ENCODE measurements at places on chromosomes 5 and 9.

DNA sequence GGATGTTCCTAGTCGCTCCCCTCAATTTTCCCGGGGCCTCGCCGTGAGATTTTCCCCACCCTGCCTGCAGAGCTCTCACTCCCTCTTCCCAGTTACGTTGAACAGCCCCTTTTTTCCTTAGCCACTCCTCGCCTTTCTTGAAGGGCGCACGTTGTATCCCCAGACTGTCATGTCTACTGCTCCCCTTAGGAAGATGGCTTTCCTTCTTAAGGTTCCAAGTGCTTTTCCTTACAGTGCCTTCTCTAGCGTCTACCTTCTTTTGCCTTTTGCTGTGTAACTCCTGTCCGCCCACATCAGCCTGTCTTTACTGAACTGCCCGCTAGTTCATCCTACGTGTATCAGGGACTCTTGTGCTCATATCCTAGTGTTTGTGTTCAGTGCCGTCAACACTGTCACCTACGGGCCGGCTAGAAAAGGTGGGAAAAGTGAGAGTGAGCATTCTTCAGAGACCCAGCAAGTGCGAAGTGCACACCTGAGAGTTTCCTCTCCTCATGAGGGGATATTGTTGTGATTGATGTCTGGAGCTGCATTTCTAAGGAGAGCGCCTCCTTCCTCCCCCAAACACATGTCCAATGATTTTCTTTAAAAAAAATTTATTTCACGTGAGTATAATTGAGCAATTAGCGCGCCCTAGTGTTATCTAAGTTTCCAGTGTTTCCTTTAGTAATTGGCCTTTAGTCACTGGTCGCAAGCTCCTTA lies 764 bp downstream of the CAMLG start:
- DNase-seq = peak; percentile 76

- DNase-seq = peak; percentile 93
Observed at GRCh38 chr5:111582993-111583601, 70.8 kb upstream of the STARD4 start.

DNA sequence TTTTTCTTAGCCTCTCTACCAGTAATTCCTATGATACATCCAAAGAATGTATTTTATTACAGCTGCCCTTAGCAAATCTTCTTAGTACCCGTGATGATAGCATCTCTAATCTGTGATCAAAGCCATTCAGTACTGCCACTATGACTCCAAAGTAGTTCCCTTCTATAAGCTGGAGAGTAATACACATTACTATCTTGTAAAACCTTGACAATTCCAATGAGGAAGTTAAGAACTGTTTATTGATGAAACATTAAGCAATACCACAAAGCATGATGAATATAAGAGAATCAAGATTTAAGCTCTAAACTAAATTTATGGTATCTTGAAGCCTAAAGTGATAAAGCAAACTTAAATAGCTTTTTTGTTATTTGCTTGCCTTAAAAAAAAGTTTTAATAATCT lies 86.1 kb downstream of the SMIM23 start:
- no peak for DNase-seq

- DNase-seq = no peak
Observed at GRCh38 chr5:96326902-96327301, 106.1 kb downstream of the PCSK1 start.

DNA sequence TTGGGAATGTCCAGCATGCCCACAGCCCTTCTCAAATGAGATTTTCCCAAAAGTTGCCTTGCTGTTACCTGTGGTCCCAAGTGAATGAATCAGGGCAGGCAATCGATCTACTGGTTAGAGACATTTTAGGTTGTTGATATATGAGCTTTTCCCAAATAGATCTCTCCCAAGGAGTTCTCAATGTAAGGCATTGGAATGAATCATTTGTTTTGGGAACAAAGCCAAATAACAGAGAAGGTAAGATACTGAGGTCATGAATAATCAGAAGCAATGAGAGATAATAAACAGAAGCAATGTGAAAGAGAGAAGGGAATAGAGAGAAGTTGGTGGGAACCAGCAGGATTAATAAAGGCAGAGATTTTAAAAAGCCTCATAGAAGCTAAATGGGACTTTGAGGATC lies 93.6 kb upstream of the FER start:
- DNase-seq = no peak

DNA sequence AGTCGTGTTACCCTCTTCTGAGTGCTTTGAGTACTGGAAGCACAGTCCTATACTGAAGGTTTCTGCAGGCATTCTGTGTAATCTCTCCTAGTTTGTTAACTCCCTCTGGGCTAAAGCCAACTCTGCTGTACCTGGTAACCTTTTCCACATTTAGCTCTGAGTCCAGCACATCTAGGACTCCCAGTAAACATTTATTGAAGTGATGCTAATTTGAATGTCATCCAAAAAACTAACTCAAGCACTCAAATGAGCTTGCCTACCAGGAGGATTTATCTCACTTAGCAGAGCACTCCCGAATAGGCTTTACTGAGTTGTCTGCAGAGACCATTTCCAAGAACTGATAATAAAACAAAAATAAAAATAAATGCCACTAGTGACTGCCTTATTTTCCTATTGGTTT lies 79.5 kb upstream of the NFIB start:
- DNase-seq = no peak

DNA sequence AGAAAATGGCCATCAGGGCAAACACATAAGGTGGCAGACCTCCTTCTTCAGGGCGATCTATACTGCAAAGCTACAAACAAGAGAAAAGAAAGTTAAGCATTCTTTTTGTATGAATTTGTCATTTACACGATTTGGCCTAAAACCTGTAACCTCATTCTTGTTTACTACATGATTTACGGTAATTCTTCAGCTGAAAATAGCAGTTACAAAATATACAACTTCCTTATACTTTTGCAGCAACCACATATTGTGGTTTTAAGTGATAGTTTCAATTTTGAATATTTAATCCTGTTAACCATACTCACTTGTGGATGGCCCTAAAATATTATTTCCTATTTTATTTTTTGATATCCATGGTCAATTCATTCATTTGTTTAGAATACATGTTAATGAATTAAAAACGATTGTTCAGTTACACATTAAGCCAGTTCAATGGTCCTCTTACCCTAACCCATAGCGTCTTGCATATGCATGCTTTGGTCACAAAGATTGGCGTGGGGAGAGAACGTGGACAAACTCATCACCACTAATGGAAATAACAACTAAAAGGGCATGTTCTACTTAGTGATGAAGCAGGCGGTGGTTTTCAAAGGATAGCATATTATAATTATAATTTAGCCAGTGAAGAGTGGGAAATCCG lies 16.6 kb downstream of the TUT7 start:
- no peak for DNase-seq

- no peak for DNase-seq
Observed at GRCh38 chr5:157150995-157151394, 8.3 kb upstream of the MED7 start.

GRCh38 chr5:136032564-136032963 lies 3.8 kb downstream of the TGFBI start:
- no peak for DNase-seq

GRCh38 chr9:74977287-74977686 lies 24.6 kb upstream of the C9orf40 start:
- DNase-seq = no peak

DNA sequence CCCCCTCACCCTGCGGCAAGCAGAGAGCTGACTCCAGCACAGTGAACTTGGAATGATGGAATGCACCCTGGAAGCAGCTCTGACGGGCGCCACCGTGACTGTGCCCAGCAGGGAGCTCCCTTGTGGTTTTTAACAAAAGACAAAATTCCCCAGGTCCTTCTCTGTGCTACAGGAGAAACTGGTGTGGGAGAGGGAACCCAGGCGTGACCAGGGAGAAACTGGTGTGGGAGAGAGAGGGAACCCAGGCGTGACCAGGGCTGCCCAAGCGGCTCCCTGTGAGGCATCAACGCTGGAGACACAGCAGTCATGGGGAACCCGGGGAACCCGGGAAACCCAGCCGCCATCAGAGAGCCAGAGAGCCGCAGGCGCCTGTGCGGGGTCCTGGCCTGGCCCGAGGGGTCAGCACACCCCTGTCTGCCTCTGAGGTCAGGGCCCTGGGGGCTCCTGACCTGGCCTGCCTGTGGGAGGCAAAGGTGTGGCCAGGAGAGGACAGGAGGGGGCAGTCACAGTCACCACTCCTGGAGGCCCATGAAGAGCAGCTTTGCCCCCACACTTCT lies 3.1 kb upstream of the AHRR start:
- DNase-seq = peak; percentile 44

DNA sequence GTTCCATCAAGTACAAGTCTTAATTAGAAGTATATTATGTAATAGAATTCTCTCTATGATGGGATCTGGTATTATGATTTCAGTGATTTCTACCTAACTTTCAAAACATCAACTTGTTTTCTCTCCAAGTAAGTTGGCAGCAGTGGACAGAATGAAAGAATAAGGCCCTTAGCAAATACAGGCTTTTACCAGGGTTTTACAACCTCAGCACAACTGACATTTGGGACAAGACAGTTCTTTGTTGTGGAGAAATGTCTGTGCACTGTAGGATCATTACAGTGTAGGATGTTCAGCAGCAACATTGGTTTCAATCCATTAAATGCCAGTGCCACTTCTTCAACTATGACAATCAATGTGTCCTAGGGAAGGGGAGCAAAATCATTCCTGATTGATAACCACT lies 48.8 kb downstream of the MLANA start:
- DNase-seq = no peak

DNA sequence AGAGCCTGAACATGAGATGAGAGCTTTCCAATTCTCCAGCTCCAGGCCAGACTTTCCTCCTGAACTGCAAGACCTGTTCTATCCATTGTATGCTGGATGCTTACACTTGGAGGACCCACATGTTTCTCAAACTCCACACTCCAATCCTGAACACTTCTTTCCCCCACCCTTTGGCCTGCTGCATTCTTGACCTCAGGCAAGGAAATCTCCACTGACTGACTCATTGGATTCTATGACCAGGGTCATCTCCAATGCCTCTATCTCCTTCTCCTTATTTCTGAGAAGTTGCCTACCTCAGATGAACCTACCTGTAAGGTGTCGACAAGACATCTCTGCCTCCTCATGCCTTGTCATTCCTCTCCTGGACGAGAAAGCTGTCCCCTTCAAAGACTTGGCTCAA lies 153.6 kb downstream of the CRB2 start:
- peak; percentile 9 for DNase-seq

DNA sequence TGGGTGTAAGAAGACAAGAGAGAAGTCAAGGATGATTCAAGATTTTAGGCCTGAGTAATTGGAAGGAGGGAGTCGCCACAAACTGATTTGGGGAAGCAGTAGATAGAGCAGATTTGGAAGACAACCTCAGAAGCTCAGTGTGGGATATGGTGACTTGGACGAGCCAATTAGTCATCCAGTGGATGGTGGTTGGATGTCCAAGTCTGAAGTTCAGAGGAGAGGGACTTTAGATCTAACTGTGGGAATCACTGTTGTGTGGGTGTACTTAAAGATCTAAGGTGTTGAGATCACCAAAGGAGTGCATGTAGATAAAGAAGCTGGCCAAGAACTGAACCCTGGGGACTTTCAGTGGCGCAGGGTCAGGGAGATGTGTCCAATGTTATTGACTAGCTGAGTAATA lies 2.2 kb downstream of the IDNK start:
- no peak for DNase-seq

- no peak for DNase-seq
Observed at GRCh38 chr5:142600611-142601358, 85.1 kb downstream of the FGF1 start.

DNA sequence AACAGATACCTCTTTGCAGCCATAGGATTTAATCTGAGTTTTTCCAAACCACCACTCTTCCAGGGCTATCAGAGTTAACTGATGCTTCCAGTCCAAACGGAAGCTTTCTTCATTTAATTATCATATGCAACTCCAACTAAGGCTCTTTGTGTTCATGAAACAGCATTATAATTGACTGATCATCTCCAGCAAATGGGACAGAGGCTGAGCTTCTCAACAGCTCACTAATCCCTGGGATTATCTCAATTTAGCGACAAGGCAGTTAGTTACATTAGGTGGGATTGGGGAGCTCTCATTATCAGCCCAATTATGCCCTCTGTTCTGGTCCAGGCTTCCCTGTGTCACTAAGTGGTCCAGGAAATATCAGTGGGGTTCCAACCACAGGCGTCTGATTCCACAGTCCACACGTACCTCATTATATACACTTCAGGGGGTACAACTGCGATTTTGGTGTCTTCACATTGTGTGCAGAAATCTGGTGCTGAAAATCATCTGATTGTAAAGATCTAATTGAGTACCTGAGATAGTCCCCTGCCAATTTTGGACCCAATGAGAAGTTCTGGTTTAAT lies 313.5 kb upstream of the PANK3 start:
- DNase-seq = no peak

DNA sequence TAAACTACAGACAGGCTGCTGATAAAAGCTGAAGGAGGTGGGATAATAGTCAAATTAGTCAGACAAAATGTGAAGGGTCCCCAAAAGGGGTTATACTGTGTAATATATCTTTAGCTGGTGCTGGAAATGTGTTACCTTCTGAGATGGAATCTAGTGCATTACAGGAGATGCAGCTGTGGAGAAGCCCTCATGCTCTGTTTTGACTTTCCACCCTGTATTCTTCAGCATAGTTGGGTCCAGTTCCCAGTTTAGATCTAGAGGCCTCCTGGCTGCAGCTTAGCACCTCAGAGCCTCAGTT lies 122.6 kb downstream of the PAPPA start:
- DNase-seq = no peak

- DNase-seq = no peak
Observed at GRCh38 chr5:25688156-25688555, 1043.4 kb upstream of the CDH10 start.

GRCh38 chr5:151572657-151573368 lies 18.3 kb downstream of the FAT2 start:
- no peak for DNase-seq

DNA sequence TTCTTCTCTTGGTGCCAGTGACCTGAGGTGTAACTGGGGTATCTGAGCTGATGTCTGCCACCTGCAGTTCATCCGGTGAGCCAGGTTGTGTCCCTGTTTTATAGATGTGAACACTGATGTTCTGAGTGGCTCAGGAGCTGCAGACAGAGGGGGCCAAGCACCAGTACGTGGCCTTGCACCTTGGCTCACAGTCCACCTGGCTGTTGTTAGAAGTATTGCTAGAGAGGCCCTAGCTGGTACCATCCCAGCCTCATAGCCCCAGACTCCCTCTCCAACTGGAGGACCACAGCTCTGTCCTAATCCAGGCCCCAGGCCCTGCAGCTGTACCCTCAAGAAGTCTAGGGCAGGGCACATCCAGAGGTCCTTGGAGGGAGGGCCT lies 16.2 kb downstream of the PHF2 start:
- DNase-seq = peak; percentile 86

DNA sequence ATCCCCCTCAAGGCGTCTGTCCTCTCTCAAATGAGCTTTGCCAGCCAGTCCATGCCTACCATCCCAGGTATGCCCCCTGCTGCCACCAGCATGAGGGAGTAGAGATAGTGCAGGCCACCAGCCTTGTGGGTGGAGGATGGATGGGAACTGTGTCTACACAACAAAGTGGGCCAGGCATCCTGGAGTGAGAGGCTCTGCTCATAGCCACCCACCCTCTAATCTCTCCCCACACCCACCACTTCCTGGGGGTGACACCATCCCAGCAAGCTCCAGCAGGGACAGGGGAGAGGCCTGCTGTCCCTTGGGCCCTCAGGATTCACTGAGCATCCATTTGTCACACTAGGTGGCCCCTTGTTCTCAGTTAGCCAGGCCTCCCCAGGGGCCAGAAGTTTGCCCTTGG lies 25.5 kb upstream of the FOXI1 start:
- DNase-seq = no peak

GRCh38 chr9:89752154-89752553 lies 147.3 kb downstream of the GADD45G start:
- DNase-seq = peak; percentile 29

- no peak for DNase-seq
Observed at GRCh38 chr9:130829762-130830161, 5.3 kb upstream of the ABL1 start.
